Right lobe of liver (tissue), 6 donors: ENCODE measurements at places on chromosomes 1 and 21. TPM values are rescaled to one million over a fixed set of nuclear protein-coding genes. Genes with fewer than 3 reads are reported as not detected.

The AK2 gene
- 128 TPM for total RNA-seq

The TFF2 gene
- total RNA-seq, result 0.57 TPM

The CTPS1 gene
- total RNA-seq, result 44.8 TPM

The SYCP1 gene
- not detected for total RNA-seq

The TNFAIP8L2 gene
- 2.3 TPM for total RNA-seq

The TSHB gene
- total RNA-seq, result not detected

The GPR37L1 gene
- 0.49 TPM for total RNA-seq

The LORICRIN gene
- total RNA-seq, result not detected

The TSTD1 gene
- total RNA-seq, result 25.2 TPM

The FBXO44 gene
- 8.7 TPM for total RNA-seq

The RXFP4 gene
- not detected for total RNA-seq

The MYOCOS gene
- total RNA-seq, result not detected

The IPO13 gene
- total RNA-seq, result 18.9 TPM

The IFNLR1 gene
- 8.3 TPM for total RNA-seq

The CCDC181 gene
- total RNA-seq, result not detected

The RPTN gene
- not detected for total RNA-seq

The RNF187 gene
- 49.6 TPM for total RNA-seq

The TDRD10 gene
- 1.7 TPM for total RNA-seq

The GPR25 gene
- not detected for total RNA-seq

The THEM5 gene
- not detected for total RNA-seq

The CHIT1 gene
- 0.46 TPM for total RNA-seq

The HSD17B7 gene
- total RNA-seq, result 16.9 TPM

The C1orf87 gene
- total RNA-seq, result not detected

The FGR gene
- 4.3 TPM for total RNA-seq

The ITLN2 gene
- 0.32 TPM for total RNA-seq

The PSEN2 gene
- 22.7 TPM for total RNA-seq

The OLIG2 gene
- total RNA-seq, result not detected

The SELP gene
- total RNA-seq, result 2.9 TPM

The LCE2C gene
- total RNA-seq, result not detected

The SYT14 gene
- not detected for total RNA-seq

The CLDN19 gene
- not detected for total RNA-seq

The SHE gene
- 5.6 TPM for total RNA-seq

The BRDT gene
- not detected for total RNA-seq

The DNAI4 gene
- 0.80 TPM for total RNA-seq

The DOCK7 gene
- 23.8 TPM for total RNA-seq

The MTARC1 gene
- total RNA-seq, result 14.5 TPM

The AVPR1B gene
- total RNA-seq, result not detected

The KLF17 gene
- not detected for total RNA-seq

The KRTAP21-2 gene
- total RNA-seq, result not detected
